ENCODE measurements at places on chromosomes 16 and 17.
A peak's percentile ranks its signal among the peaks of the same experiment; 100 is the strongest.

DNA sequence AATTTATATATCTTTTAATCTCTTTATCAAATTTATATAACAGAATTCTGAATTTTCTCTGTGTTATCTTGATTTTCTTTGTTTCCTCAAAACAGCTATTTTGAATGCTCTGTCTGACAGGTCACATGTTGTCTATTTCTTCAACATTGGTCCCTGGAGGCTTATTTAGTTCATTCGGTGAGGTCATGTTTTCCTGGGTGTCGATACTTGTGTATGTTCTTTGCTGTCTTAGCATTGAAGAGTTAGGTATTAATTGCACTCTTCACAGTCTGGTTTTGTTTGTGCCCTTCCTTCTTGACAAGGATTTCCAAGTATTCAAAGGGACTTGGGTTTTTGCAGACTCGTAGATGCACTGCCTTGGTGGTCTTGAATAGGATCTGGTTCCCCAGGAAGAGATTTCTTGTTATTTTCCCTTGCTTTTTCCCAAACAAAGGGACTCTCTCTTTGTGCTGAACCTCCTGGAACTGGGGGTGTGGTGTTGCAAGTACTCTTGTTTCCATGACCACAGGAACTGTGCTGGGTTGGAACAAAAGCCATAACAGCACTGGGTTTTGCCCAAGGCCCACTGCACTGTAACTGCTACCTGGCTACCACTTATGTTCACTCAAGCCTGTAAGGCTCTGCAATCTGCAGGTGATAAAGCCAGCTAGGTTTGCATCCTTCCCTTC, 1483.0 kb downstream of the CDH8 start:
- no peak overlapping the region for H3K4me3 ChIP-seq
- H3K36me3 ChIP-seq: no peaks in the 10 kb centered on the region
- H3K27ac ChIP-seq: no peak overlapping the region
- no peak for DNase-seq
- no peaks in the 10 kb centered on the region for H3K27me3 ChIP-seq

GRCh38 chr17:55295411-55296170, 30.8 kb downstream of the HLF start:
- peaks cover under 1% of the 10 kb centered on the region for H3K4me1 ChIP-seq
- H3K27ac ChIP-seq: no peak overlapping the region
- no peaks in the 10 kb centered on the region for H3K36me3 ChIP-seq
- DNase-seq: peak; percentile 72

GRCh38 chr17:27530764-27531391, 74.6 kb downstream of the KSR1 start:
- H3K36me3 ChIP-seq: no peaks in the 10 kb centered on the region
- H3K27ac ChIP-seq: no peak overlapping the region
- H3K4me3 ChIP-seq: no peak overlapping the region
- no peak for DNase-seq
- no peaks in the 10 kb centered on the region for H3K27me3 ChIP-seq

DNA sequence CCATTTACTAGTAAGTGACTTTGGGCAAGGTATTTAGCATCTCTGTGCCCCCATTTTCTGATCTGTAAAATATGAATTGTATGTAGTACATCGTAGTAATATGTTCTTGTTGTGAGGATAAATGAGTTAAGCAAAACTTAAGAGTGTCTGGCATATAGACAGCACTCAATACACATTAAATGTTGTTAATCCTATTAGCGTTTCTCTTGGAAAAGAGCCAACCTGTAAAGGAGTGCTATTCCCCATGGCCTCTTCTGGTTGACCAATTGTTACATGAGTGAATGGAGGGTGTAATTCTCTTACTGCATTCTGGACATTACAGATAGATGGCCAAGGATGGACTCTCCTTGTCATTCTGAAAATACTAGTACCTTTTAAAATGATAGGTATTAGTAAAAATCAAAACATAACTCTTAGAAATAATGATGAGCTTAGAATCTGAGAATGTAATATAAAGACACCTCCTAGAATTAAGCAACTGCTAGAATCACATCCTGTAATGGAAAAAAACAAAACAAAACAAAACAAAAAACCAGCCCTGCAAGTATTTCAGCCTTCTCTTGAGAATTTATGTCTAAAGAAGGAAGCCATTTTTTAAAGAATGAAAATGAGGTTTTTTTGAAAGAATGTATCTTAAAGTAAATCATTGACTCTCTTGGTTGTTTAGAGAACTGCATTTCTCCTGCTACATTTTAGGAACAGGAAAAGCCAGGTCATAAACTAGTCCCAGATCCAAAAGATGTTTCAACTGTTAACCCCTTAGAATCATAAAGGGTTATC, 30.5 kb downstream of the IQCK start:
- no peak overlapping the region for H3K4me3 ChIP-seq
- H3K36me3 ChIP-seq: no peaks in the 10 kb centered on the region
- no peak for DNase-seq
- H3K4me1 ChIP-seq: no peaks in the 10 kb centered on the region
- H3K27me3 ChIP-seq: no peaks in the 10 kb centered on the region

DNA sequence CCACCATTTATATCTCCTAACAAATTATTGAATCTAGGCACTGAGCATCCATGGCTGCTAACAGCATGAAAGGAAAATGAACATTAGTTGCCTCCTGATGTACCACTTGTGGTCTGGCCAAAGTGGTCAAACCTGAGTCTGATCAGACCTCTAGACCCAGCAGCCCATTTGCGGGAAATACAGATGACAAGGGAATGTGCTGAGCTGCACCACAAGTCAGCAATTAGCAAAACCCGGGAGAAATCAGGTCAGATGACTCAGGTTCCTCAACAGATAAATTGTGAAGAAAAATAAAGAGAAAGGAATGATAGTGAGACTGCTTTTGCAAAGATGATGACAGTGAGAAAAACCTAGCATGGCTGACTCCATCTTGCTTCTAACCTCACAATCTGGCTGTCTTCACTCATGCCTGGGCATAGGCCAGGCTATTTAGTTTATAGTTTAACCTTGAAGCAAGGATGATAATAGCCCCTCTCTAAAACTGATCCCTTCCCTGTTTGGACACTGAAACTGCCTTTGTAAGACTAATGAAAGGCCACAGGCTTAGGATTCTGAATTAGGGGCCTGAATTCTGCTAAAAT, 142.7 kb upstream of the ASIC2 start:
- no peaks in the 10 kb centered on the region for H3K36me3 ChIP-seq
- no peaks in the 10 kb centered on the region for H3K27me3 ChIP-seq
- H3K27ac ChIP-seq: no peak overlapping the region
- no peak for DNase-seq

DNA sequence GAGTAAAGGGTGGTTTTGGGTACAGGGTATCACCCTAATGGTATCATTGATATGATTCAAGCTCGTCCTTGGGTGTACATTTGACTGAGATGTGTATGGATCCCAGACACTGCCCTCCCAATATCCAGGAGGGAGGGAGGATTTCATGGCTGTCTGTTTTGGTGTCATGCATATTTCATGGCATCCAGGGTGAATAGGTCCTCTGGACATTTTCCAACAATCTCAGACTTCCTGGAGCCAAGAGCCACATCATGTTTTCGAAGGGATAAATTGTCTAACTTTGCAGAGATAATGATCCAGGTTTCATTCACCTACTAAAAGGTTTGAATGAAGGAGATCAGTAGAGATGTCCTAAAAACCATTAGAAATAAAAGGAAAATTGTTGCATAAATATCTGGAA, 431.9 kb downstream of the SHISA9 start:
- no peaks in the 10 kb centered on the region for H3K27me3 ChIP-seq
- no peaks in the 10 kb centered on the region for H3K4me1 ChIP-seq
- no peak for DNase-seq
- H3K27ac ChIP-seq: no peak overlapping the region
- H3K36me3 ChIP-seq: no peaks in the 10 kb centered on the region

GRCh38 chr17:55323518-55324295, 58.9 kb downstream of the HLF start:
- H3K36me3 ChIP-seq: no peaks in the 10 kb centered on the region
- no peak for DNase-seq
- peaks cover under 1% of the 10 kb centered on the region for H3K27me3 ChIP-seq
- no peaks in the 10 kb centered on the region for H3K4me1 ChIP-seq
- H3K27ac ChIP-seq: no peak overlapping the region
- no peak overlapping the region for H3K4me3 ChIP-seq

DNA sequence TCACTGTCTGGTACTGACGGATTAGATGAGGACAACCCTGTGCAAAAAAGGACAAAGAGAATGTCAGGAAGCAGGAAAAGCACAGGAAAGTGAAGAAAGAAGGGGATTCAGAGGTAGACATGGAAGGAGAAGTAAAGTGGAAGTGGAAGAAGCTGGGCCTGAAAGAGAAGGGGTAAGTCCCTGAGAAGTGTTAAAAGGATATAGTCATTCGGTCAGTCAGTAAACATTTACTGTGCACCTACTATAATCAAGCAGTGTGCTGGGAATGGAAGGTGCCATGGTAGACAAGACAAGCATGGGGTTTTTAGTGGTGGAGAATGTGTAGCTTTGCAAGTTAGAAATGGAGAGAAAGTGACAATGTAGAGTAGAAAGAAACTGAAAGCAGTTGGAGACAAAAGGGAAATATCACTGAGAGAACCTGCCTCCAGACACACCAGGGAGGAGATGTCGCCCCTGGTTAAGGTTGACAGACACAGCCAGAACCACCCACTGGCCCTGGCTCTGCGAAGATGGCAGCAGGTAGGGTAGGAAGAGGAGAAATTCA, 4.4 kb upstream of the SP2 start:
- H3K27me3 ChIP-seq: no peaks in the 10 kb centered on the region
- DNase-seq: no peak
- H3K4me1 ChIP-seq: peaks cover 9% of the 10 kb centered on the region
- peaks cover 3% of the 10 kb centered on the region for H3K36me3 ChIP-seq
- H3K27ac ChIP-seq: no peak overlapping the region

DNA sequence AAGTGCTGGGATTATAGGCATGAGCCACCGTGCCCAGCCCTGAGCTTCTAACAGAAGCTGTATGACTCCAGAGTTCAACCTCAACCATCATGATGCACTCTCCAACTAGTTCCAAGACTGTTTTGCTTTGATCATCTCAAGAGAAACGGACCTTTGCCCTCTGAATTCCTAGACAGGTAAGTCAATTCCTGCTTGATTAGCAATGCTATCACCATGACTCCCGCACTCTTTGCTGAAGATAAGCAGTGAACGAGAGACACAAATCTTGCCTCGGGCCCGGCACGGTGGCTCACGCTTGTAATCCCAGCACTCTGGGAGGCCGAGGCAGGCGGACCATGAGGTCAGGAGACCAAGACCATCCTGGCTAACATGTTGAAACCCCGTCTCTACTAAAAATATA, 22.2 kb downstream of the ANKFY1 start:
- H3K27me3 ChIP-seq: no peaks in the 10 kb centered on the region
- H3K4me3 ChIP-seq: no peak overlapping the region
- no peak overlapping the region for H3K27ac ChIP-seq
- H3K36me3 ChIP-seq: peaks cover 11% of the 10 kb centered on the region
- no peak for DNase-seq
- peaks cover 3% of the 10 kb centered on the region for H3K4me1 ChIP-seq

GRCh38 chr17:35977509-35977908, 3.8 kb downstream of the CCL16 start:
- H3K4me3 ChIP-seq: no peak overlapping the region
- no peaks in the 10 kb centered on the region for H3K36me3 ChIP-seq
- H3K4me1 ChIP-seq: peaks cover 2% of the 10 kb centered on the region
- H3K27me3 ChIP-seq: peaks cover 10% of the 10 kb centered on the region
- no peak for DNase-seq
- H3K27ac ChIP-seq: no peak overlapping the region

DNA sequence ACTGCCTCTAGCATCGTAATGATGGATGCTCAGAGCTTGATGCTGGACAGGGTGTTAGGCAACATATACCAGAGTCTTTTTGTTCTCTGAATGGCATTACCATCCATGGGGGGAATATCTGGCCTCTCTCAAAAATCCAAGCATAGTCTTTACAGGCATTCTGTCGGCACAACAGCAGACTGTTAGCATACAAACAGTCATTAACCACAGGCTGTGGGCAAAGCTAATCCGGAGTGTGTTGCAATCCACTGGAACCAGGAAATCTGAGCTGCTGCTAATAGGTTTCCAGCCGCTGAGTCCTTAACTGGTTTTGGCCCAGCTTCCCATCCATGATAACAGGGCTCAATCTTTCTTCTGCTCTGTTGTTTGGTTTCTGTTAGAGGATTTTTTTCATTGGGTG, 371.9 kb downstream of the HS3ST3B1 start:
- H3K4me1 ChIP-seq: no peaks in the 10 kb centered on the region
- peaks cover 9% of the 10 kb centered on the region for H3K27me3 ChIP-seq

DNA sequence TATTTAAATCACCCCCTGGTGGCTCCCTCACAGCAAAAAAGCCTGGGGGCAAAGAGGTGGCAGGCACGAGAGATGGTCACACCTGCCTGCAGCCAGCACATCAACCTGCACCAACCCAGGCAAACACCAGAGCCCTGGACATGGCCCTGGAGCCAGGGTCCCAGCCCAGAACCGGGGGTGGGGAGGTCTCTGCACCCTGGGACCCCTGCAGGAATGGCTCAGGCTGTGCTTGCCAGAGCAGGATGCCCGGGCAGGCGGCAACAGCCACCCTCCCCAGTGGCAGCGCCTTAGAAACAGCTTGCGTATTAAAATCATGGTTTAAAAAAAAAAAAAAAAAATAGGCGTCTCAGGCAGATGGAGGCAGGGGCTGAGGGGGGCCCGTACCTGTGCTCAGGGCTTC, 16.2 kb downstream of the MYBBP1A start:
- H3K27me3 ChIP-seq: no peaks in the 10 kb centered on the region
- H3K4me1 ChIP-seq: no peaks in the 10 kb centered on the region
- H3K27ac ChIP-seq: no peak overlapping the region
- H3K36me3 ChIP-seq: peaks cover 18% of the 10 kb centered on the region

- peaks cover 4% of the 10 kb centered on the region for H3K27me3 ChIP-seq
- peaks cover 32% of the 10 kb centered on the region for H3K36me3 ChIP-seq
- no peaks in the 10 kb centered on the region for H3K4me1 ChIP-seq
- DNase-seq: no peak
- H3K27ac ChIP-seq: no peak overlapping the region
- H3K4me3 ChIP-seq: no peak overlapping the region
Measured at GRCh38 chr16:69114346-69114975, 9.0 kb downstream of the HAS3 start.
